ENCODE measurements at places on chromosomes 7 and 10.
A peak's percentile ranks its signal among the peaks of the same experiment; 100 is the strongest.

GRCh38 chr7:33885290-33886148 is 19.8 kb upstream of the BMPER start:
- no peak for DNase-seq

- no peak for DNase-seq
These were observed 2.2 kb upstream of the DLX5 start for GRCh38 chr7:97026715-97027426.

DNA sequence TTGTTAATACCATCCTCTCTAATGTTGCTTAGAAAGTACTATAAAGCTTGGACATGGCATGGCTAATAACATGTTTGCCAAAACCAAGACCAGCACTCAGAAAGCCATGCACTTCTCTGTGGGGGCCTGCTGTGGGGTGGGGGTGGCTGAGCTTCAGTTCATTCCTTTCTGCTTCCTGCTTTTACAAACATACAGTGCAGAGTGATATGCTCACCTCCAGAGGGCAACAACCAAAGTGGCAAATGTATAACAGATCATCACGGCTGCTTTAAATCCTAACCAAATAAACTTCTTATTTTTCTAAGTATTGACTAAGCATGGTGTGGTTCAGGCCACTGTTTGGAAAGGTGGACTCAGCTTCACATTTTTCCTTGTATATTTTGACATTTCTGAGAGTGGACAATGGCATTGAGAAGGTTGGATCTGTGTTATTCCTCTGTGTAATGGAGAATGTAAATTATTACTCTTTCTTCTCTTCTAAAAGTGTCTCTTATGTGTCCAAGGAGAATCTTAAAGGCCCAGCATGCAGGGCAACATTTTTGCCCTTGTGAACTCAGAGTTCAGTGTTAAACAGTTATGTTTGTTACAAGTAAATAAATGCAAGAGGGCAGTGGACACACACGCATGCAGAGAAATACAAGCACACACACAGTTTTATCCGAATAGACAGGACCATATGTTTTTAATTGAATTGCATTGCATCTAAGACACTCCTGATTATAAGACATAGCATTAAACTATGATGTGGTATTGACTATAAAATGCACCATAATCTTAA is 186.1 kb downstream of the HERPUD2 start:
- no peak for DNase-seq

DNA sequence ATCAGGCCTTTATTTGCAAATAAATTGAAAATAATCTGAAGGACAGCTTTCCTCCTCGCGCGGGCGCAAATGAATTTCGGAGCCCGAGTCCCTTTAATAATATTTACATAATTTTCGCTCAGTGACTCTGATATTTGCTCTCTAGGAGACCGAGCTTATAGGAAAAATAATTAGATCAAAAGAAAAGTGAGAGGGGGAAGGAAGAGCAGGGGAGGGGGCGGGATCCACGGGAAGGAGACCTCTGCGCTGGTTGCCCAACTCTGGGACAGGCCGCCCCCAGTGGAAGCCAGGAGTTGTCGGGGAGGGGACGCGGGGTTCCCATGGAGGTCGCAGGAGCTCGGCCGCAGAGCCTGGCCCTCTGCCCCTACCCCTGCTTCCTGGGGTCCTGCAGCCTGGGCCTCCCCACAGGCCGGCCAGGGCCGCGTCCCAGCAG is 5.8 kb downstream of the UNCX start:
- no peak for DNase-seq

DNA sequence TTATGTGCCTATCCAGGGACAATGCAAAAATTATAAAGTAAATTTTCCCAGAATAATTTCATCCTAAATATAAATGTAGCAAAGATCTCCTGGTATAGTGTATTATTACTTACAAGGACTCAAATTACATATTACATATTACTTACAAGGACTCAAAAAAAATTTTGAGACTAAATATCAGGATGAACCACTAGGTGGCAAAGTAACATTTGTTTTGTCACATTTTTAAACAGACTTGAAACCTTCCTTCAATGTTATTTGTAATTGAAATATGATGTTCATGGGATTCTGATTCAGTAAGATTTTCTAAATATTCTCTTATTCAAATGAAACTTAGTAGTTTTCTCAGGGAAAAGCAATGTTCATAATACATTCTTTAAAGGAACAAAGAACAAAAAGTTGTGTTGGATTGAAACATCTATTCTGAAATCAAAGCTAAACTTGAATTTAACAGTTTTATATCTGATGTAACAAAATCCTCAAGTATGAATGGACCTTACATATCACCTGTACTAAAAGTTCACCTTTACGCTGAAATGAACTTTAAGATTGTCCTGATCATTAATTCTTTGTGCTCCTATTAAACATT is 74.3 kb upstream of the GNAI1 start:
- no peak for DNase-seq

DNA sequence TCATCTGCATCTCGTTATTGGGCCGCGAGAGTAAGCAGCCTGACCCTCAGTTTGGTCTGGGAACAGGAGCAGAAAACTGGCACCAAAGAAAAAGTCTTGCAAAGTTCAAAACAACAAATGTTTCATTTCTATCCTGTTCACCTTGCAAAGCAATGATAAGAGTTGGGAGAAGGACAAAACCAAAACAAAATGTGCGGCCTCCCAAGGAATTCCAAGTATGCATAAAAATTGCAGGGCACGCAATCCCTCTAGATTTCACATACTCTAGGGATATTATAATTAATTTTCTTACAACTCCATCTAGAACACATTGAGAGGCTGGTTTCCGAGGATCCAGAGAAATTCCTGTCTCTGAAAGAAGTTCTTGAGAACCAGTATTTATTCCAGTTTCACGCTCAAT is 20.1 kb downstream of the CHUK start:
- DNase-seq, result no peak

GRCh38 chr7:138125119-138125518 is 48.9 kb downstream of the AKR1D1 start:
- no peak for DNase-seq

DNA sequence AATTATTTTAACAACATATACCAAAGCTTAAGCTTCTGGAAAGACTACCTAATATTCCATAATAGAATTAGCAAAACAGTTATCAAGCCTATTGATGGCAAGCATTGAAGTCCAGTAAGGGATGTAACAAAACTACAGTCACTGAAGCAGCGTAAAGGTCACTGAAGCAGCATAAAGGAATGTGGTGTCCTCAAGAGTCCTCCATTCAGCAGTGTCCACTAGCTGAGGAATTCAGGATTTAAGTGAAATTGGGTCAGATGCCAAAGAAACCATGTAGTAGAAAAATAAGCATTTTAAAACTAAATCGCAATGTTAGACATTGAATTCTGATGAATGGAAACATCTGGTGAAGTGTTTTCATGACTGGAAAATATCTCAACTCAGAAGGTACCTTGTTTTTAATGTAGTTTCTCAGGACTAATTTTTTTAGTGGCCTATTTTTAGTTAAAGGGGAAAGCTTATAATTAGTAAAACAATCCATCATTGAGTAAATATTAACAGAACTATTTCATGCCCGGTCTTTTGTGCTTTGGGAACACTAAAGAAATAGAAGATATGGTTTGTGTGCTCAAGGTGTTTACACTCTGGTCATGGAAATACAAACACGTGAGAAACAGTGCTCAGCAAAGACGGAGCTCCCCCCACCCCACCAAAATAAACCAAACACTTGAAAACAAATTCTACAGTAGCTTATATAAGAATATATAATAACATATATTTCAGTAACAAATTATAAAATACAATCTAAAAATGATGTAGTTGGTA is 121.4 kb downstream of the CDK14 start:
- no peak for DNase-seq

DNA sequence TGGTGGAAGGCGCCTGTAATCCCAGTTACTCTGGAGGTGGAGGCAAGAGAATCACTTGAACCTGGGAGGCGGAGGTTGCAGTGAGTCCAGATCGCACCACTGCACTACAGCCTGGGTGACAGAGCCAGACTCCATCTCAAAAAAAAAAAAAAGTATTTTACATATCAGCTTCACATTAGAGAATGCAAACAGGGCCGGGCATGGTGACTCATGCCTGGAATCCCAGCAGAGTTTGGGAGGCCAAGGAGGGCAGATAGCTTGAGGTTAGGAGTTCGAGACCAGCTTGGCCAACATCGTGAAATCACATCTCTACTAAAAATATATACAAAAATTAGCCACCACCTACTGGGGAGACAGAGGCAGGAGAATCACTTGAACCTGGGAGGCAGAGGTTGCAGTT is 31.6 kb downstream of the USP54 start:
- no peak for DNase-seq

DNA sequence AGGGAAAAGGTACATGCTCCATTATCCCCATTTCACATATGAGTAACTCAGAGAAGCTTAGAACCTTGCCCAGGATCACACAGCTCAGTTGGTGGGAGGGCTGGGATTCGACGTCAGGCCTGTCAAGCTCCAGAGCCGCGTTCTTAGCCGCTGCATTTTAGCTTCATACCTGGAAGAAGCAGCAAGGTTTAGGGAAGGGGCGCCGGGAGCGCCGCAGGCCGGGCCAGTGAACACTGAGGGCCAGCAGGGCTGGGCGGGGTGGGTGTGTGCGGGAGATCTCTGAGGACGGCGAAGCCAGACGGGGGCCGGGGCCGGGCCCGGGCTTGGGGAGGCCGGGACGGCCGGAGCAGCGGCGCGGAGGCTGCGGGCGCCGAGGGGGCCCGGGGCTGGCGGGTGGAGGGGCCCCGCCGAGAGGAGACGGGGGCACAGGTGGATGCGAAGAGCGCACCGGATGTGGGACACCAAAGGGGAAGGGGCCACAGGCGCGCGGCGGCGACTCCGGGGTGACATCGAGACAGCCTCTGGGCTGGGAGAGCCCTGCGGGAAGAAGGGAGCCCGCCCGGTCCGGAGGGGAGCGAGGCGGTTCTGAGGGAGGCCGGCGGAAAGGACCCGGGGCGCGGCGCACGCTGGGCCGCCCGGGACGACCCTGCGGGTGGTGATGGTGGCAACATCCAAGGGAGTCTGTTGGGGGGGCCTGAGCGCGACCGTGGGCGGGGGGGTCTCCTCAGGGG is 498 bp downstream of the NDST2 start:
- peak; percentile 21 for DNase-seq

- DNase-seq, result no peak
These were observed 15.0 kb downstream of the CEP41 start for GRCh38 chr7:130425796-130426195.

DNA sequence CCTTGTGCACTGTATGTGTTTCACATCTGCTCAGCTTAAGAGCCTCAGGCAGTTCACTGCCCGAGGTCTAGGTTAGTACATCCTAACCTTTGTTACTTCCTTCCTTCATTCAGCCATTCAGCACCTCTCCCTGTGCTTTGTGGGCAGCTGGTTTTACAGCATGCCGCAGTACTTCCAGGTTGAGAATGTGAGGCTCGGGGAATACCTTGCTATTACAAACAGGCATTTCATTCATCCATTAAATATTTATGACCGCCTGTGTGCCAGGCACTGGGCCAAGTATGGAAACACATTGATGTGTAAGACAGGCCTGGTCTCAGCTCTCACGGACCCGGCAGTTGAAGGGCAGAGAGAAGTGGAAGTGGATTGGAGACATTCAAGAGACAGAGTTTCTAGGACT is 82.4 kb downstream of the SHH start:
- no peak for DNase-seq

- DNase-seq, result no peak
These were observed 59.0 kb downstream of the ST7 start for GRCh38 chr7:117012284-117012683.

GRCh38 chr7:134750083-134751062 is 29.1 kb upstream of the CALD1 start:
- DNase-seq, result peak; percentile 56

- DNase-seq, result no peak
These were observed 94.1 kb downstream of the PFKFB3 start for GRCh38 chr10:6296828-6297251.

GRCh38 chr10:114754445-114755320 is 66.9 kb upstream of the FHIP2A start:
- no peak for DNase-seq

- no peak for DNase-seq
These were observed 19.6 kb upstream of the CTTNBP2 start for GRCh38 chr7:117892821-117893220.

GRCh38 chr10:101066896-101067355 is 5.1 kb downstream of the KAZALD1 start:
- no peak for DNase-seq

DNA sequence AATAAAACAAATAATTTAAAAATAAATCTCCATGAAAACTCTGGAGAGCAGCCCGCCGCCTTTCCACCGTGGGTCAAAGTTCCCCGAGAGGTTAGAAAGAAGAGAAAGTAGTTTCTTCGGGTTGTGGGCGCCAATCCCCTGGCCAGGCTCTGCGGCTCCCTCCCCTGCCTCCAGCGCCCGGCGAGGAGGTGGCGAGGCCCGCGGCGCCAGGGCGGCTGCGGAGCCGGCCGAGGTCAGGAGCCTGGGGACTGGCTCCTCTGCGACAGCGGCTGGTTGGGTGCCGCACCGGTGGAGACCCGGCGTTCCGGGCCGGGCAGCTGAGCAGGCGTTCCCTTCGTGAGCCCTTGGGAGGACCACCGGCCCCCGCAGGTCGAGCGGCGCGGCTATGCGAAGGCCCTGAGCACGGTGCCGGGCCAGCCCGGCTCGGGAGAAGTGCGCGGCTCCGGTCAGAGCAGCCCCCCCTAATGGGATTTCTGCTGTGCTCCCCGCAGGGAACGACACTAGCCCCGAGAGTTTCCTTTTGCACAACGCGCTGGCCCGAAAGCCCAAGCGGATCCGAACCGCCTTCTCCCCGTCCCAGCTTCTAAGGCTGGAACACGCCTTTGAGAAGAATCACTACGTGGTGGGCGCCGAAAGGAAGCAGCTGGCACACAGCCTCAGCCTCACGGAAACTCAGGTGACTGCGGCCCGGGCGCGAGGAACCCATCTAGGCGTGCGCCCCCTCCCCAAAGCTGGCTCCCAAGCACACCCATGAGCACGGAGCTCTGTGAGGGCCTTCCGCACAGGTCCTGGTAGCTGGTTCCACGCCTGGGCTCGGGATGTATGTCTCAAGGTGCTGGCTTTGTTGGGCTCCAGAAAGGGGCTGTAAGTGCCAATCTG is 2.8 kb downstream of the EMX2 start:
- no peak for DNase-seq

DNA sequence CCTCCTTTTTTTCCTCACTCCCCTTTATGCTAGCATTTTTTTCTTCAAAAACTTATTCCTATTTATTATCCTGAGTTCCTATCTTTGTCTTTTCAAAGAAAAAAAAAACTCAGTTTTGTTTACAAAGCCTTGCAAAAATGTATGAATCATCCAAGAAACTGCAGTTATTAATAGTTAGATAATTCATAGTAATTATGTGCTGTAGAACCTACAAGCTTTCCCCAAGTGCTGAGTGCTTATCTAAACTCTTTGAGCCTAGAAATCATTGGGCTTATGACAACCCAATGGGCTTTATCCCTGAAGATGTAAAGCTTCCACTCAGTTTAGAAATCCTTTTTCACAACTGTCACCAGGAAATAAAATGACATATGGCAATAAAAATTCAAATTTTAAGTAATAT is 145.9 kb upstream of the WNT16 start:
- DNase-seq, result no peak

DNA sequence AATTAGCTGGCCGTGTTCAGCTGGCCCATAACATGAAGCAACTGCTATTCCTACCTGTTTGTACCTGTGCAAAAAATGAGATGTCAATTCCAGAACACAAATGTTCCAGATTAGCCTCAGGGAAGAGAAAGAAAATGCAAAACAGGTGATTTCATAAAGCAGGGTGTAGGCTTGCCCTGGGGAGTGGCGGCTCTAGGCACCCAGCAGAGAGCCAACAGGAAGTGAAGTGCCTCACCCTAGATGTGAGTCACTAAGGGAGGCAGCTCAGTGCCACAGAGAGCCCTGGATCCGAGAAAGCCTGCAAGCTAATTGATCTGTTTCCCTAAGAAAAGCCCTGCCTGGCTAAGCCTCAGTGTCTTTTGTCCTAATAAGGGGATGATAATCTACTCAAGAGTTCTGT is 240.0 kb downstream of the ARHGAP21 start:
- DNase-seq, result no peak

Measured in naive thymus-derived CD8-positive, alpha-beta T cell (primary cell).